ENCODE measurements at places on chromosomes 6 and 20.

GRCh38 chr20:9615118-9615517 lies 100.7 kb downstream of the LAMP5 start:
- no peak for DNase-seq

GRCh38 chr6:11155589-11155988 lies 44.1 kb upstream of the ERVFRD-1 start:
- no peak for DNase-seq

GRCh38 chr6:148021165-148021564 lies 321.5 kb upstream of the SASH1 start:
- DNase-seq: no peak

GRCh38 chr6:12203001-12203400 lies 87.2 kb upstream of the EDN1 start:
- no peak for DNase-seq

GRCh38 chr6:11304946-11305345 lies 72.5 kb upstream of the NEDD9 start:
- no peak for DNase-seq

DNA sequence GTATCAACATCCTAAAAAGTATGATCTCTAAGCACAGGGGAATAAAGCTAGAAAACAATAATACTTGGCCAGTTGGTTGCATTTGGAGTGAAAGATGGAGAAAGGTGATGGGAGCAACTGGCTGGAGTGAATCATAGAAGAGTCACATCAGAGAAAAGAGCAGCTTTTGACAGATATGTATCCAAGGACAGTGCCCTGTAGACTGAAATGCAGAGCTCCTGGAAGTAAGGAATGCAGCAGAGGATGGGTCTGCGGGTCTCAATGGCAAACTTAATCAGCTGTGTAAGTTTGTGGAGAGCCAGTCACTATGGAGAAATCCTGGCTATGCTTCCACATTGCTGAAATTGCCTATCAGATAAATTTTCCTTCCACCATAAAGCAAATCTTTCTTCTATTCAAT lies 253.6 kb upstream of the PRND start:
- DNase-seq: no peak

DNA sequence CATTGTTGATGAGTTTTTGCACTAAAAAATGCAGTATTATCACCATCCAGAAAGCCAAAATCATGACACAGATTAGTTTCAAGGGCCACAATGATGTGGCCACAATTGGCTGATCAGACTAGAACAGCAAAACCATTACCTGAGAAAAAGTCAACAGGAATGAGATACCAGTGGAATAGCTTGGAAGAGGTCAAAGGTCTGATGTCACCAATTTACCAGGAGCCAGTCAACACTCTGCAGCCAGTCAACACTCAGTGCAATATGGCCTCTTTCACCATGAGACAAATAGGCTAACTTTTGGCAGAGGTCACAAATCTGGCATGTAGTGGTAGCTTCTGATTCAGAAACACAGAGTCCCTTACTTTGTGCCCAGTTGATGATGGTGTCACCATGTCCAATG lies 7.5 kb upstream of the ASIP start:
- DNase-seq: no peak

DNA sequence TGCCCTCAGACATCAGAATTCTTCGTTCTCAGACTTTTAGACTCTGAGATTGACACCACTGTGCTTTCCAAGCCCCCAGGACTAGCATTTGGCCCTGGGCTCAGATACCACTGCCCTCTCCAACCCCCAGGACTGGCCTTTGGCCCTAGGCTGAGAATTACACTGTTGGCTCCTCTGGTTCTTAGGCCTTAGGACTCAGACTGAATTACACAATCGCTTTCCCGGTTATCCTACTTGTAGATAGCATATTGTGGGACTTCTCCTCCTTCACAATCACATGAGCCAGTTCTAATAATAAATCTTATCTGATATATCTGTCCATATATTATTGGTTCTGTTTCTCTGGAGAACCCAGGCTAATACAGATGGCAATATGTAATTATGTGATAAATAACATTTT lies 1725.5 kb downstream of the GRIK2 start:
- no peak for DNase-seq

GRCh38 chr6:78482801-78483552 lies 384.4 kb upstream of the IRAK1BP1 start:
- no peak for DNase-seq

- DNase-seq: no peak
Observed at GRCh38 chr6:41629128-41629527, 9.1 kb upstream of the MDFI start.

GRCh38 chr20:39800548-39800947 lies 838.4 kb downstream of the DHX35 start:
- DNase-seq: no peak

DNA sequence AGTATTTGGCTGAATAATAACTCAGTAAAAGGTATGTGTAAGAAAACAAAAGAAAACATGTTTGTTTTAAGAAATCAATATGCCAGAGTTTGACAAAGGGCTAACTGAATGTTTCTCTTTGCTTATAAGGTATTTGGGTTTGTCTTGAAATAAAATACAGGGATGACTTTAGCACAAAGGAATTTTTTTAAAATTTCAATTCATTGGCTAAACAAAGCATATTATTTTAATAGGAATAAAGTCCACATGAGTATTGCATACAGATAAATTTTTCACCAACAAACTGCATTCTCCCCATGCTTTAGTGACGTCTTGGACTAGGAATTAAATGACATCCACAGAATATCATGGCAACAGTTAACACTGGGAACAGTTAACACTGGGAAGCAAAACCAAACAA lies 480.0 kb upstream of the JAG1 start:
- DNase-seq: no peak

DNA sequence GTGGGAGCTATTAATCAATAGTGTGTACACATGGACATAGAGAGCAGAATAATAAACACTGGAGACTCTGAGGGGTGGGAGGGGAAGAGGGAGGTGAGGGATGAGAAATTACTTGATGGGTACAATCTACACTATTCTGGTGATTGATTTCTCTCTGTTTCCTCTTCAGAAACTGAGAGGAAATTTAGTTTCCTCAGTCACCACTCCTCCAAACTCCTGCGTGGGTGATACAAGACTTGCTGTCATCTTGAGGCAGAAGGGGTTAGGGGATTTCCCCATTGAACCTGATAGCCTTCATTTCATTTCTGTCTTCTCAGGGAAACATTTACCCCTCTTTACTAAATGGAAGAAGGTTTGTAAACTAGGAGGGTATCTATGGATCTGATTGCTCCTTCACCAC lies 84.3 kb upstream of the ESR1 start:
- no peak for DNase-seq

DNA sequence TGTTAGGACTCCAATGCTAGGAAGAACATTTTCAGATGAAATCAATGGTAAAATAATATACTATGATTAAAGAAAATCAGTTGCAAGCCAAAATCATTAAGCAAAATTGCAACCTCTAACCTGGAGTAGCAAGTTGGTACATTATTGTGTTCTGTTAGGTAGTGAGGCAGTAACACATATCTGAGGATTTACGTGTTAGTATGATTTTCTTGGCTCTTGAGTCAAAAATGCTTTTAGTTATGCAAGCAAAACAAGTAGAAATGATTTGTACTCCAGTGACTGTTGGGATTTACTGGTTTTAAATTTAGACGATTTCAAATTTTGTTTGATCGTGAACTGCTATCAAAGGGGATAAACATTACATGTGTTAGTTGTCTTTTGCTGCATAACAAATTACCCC lies 293.0 kb upstream of the BTBD3 start:
- DNase-seq: no peak

Measured in activated T-helper 1 cell treated with Interleukin-2 at 50 U/mL for 16 hours (primary cell).